ENCODE measurements at places on chromosomes 2 and 18. TPM values are rescaled to one million over a fixed set of nuclear protein-coding genes. Genes with fewer than 3 reads are reported as not detected.

ACYP2 gene
- 62.6 TPM for total RNA-seq

POTEC gene
- not detected for total RNA-seq

AGXT gene
- total RNA-seq: not detected

UGT1A7 gene
- not detected for total RNA-seq

RFX8 gene
- total RNA-seq: not detected

ETAA1 gene
- total RNA-seq: 4.6 TPM

TRABD2A gene
- total RNA-seq: 0.73 TPM

TCF7L1 gene
- total RNA-seq: 9.3 TPM

ABCB6 gene
- 31.4 TPM for total RNA-seq

OBSL1 gene
- 158 TPM for total RNA-seq

SIX2 gene
- total RNA-seq: 0.65 TPM

ERFE gene
- 0.51 TPM for total RNA-seq

ZC3H8 gene
- total RNA-seq: 10.6 TPM

ARL6IP6 gene
- 5.7 TPM for total RNA-seq

DNA sequence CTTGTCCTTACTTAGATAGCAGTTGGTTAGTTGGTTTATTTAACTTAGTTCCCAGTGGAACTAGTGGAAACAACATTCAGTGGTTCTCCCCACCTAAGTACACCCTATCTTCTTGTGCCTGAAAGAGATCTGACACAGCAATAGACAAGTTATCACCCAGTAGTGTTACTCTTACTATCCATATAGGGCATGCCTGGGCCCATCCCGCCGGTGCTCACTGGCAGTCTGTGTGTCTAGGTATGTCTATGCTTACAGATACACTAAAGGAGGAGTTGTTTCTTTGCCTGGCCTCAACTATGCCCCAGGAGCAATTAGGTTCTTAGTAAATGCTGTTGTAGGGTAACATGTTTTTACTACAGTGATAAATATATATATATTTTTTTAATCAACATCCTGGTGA is 12.0 kb upstream of the NRP2 start:
- no peak for DNase-seq

GRCh38 chr2:42048299-42049220 is 739 bp downstream of the PKDCC start:
- DNase-seq: no peak

DNA sequence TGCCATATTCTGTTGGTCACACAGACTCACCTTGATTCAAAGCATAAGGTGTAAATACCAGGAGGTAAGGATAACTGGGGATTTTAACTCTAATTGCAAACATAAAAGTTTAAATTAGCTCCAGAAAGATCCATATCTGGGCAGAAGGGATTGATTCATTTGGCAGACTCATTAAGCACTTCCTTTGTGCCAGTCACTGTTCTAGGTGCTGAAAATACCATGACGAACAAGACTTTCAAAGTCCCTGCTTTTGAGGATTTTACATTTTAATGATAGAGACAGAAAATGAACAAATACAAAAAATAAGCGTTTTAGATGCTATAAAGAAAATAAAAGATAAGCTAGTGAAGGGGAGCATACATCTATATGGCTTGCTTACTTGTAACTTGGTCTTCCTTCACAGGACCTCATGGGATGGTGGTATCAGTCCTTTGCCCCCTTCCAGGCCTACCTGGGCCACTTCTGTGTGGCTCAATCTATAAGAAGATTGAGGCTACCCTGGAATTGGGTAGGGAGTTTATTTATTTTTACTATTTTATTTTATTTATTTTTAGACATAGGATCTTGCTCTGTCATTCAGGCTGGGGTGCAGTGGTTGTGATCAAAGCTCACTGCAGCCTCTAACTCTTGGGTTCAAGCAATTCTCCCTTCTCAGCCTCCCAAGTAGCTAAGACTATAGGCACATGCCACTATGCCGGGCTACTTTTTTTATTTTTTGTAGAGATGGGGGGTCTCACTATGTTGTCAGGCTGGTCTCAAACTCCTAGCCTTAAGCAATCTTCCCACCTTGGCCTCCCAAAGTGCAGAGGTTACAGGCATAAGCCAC is 212.8 kb downstream of the MYCN start:
- DNase-seq: no peak

- no peak for DNase-seq
Measured at GRCh38 chr18:21701621-21702020, 3.0 kb downstream of the ABHD3 start.

DNA sequence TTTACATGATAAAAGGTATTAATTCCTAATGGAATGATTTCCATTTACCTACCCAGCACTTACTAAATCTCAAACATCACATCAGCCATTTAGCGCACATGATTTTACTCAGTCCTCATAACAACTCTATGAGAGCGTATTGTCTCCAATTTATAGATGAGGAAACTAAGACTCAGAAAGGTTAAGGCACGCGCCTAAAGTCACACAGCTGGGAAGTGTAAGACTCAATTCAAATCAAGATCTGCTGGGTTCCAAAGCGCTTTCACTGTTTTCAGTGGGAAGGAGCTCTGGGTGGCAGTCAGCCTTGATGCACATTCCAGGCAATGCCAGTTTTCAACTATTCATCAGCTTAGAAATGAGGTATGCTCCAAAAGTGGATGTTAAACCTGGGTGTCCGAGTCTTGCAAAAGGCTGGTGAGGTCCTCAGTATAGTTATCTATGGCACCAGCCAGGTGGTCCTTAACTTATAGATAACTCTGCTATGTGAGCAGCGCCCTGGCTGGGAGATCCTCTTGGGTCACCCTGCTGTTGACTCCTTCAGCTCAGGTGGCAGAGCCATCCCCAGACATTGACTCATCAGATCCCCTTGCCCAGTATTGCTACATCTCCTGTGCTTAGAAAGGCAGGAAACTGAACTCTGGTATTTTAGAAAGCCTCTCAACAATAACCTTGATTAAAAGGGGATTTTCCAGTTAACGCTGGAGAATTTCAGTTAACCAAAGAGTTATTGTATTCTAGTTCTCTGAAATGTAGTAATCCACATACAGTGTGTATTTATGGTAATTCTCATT is 47.1 kb downstream of the SLC4A1AP start:
- no peak for DNase-seq

GRCh38 chr2:122491011-122491410 is 735.6 kb downstream of the TSN start:
- DNase-seq: no peak

GRCh38 chr2:37250869-37251740 is 19.6 kb downstream of the NDUFAF7 start:
- DNase-seq: no peak

DNA sequence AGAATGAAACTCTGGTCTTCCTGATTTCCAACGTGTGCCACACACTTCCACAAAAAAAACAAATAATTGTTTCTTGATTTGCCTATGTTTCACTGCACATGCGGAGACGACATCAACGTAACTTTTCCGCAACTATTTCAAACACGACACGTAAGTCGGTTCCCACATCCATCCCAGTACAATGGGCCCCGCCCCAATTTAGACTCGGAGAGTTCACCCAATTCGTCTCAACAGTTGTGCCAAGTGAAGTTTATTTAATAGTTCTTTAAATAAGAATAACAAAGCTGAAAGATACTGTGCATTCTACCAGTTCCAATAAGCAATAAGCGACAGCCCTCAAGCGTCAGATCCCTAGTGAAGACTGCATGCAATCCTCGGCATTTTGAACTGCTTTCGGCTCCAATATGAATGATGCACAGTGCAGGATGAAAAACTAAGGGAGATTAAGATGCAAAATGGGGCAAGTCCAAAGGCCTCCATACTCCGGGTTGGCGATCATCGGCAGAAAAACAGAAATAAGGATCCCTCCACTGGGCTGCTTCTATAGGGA is 664 bp downstream of the CCT4 start:
- no peak for DNase-seq

- DNase-seq: no peak
Measured at GRCh38 chr2:106163948-106164545, 30.1 kb downstream of the UXS1 start.

DNA sequence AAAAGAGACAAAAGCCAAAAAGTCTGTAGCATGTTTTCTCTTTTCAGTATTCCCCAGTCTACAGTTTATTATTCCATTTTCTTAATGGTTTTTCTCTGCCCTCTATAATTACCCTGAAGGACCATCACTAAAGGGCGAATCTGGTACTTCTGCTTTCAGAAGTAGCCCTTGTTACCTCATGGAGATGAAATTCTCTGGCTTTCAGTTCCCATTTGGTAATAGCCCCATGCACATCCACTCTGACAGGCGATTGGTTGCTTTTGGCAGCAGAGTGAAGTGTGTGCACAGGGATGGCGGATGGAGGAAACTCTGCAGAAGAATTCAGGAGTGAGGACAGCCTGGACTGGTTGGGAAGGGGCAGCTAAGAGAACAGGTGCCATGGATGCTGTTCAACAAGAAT is 66.3 kb upstream of the NABP1 start:
- no peak for DNase-seq

- no peak for DNase-seq
Measured at GRCh38 chr2:129761569-129762021, 217.9 kb upstream of the RAB6C start.

DNA sequence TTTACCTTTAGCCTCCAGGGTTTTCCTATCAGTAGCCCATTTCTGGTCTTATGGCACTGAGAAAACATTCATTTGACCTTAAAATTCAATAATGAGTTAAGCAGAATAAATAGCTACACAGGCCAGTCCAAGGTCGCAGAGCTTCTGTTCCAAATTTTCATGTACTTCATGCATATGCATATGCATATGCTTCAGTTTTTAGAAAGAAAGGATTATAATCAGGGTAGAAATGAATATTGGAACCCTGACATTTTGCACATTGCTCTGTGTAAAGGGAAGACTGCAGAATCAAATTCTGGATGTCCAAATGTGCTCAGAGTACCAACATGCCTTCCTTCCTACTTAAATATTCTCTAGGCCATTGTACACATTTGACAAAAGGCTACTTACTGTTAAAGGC is 104.9 kb downstream of the DPP4 start:
- no peak for DNase-seq

DNA sequence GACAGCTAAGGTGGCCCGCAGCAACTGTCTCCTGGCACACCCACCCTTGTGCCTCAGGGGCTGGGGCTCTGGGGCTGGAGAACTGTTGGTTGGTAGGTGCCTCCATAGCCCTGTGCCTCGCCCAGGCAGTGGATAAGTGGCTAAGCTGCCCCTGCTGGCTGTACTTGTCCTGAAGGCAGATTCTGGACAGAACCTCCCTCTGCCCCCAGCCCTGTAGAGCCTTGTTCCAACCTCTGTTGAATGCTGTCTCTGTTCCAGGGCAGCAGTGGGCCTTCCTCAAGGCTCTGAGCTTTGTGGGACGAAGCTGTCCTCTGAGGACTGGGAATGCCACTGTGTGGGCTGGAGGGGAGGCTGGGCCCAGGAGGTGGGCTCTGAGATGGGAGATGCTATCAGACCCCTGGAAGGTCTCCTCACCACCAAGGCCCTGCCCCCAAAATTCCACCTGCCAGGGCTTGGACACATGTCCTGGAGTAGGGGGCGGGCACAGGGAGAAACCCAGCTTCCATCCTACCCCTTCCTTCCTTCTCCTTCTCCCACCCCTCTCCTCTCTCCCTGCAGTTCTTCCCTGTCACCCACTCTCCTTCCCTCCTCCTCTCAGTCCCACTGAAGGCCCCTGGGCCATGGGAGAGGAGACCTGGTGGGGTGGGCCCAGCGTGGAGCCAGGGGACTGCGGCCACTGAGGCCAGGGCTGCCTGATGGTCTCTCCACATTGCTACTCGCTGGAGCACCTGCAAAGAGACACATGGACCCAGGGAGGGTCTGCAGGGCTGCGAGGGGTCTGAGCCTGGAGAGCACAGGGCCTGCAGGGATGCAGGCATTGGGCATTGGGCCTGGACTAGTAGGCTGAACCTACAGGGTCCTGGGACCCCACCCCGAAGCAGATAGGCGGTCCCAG is 1.7 kb upstream of the PDCD1 start:
- peak; percentile 66 for DNase-seq

GRCh38 chr2:196046123-196046917 is 22.3 kb downstream of the DNAH7 start:
- no peak for DNase-seq

DNA sequence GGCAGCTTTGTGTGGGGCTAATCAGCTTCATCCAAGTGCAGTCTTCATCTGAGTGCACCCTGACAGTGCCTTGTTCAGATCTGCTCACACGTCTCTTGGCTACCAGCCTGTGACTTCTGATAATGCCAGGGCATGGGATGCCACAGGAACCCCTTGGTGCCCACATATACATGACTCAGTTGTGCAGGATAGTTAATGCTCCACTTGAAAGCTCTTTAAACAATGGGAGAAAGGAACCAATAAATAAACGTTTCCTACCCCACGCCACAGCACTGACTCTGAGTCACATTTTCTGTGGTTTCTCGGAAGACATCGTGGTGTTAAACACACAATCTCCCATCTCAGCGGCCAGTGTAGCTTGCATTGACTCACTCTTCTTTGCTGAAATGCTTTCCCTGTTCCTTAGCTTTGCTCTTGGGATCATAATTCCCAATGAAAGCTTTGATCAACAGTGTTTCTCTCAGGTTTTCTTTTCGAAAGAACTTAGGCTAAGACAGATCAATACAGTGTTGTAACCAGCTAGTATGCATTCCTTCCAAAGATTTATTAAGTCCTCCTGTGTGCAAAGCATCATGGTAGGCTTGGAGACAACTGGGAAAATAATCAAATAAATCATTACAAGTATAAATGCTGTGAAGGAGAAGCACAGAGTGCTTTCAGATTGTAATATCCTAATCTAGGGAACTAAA is 142.0 kb downstream of the COPS8 start:
- DNase-seq: no peak

- DNase-seq: peak; percentile 73
Measured at GRCh38 chr18:13564579-13564978, 161.8 kb downstream of the FAM210A start.

DNA sequence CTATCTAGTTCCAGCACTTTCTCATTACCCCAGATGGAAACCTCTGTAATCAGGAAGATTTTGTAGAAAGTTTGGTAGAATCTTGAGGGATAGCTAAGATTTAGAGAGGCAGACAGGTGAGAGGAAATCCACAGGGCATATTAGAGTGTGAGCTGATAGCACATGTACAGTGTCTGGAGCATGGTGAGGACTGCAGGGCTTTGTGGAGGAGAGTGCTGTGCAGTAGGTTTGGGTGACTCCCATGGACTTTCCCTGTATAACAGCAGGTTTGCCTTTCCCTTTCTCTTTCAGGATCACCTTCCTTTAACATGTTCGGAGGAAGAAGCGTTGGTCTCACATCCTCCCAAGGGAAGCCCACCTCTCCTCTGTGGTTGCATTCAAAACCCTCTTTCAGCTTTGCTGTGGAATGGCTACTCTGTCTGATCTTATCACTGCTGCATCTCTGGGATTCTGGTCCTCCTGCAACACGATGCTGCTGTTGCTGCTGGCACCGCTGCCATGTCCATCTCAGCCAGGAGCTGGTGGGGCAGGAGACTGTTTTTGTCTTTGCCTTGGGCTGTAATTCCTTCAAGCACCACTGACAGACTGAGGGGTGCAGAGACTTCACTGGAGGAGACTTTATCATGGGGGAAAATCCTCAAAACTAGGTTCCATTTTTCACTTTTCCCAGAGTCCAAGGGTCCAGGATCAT is 7.8 kb upstream of the KIF5C start:
- no peak for DNase-seq

DNA sequence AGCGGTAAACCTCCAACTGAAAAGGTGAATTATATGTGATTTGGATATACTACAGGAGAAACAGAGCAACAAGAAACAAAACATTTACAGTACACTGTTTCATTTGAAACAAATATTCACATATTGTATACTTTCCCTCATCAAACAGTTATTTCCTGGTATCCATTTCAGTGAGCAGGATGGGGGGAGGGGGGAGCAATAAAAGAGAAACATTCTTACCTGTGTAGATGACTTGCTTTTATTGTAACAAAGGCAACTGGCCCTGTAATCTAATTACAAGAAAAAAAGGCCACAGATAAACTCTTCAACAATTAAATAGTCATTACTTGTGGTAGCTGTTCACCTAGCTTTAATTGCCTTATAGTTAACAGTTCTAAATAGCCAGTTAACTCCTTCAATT is 3.9 kb upstream of the PPP1CB start:
- DNase-seq: no peak

Data from Right ventricle myocardium inferior (tissue), 1 donor.